Activated CD4-positive, alpha-beta T cell treated with anti-CD3 and anti-CD28 coated beads, Interleukin-2, amount 10 ng/mL, durations not matched to agents 7 days and 5 days (primary cell): ENCODE measurements at places on chromosomes 3 and 15.

GRCh38 chr3:48991851-48992545, 2.0 kb downstream of the P4HTM start:
- no peak for DNase-seq

DNA sequence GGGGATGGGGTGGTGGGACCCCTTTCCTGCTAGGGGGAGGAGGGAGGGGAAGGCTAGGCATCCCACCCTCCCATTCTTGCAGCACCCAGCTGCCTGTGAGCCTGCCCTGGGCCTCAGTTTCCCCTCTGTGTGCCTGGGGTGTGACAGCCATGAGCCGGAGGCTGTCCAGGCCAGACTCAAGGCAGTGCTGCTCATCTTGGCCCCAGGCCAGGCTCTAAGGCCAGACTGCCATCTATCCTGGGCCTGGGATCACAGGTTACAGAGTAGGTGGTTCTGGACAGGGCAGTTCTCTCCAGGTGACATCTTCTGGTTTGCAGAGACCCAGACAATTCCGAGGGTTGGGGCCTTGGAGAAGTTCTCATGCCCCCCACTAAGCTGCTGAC, 3.3 kb upstream of the VILL start:
- DNase-seq: no peak

- peak; percentile 99 for DNase-seq
These were observed at the start of gene TMF1 for GRCh38 chr3:69051756-69052471. TSS of gene TMF1 (minus strand) at chr3:69052333. CDS start at chr3:69052086, 247 bp downstream.

- no peak for DNase-seq
These were observed 9.3 kb downstream of the BCHE start for GRCh38 chr3:165827883-165828282.

DNA sequence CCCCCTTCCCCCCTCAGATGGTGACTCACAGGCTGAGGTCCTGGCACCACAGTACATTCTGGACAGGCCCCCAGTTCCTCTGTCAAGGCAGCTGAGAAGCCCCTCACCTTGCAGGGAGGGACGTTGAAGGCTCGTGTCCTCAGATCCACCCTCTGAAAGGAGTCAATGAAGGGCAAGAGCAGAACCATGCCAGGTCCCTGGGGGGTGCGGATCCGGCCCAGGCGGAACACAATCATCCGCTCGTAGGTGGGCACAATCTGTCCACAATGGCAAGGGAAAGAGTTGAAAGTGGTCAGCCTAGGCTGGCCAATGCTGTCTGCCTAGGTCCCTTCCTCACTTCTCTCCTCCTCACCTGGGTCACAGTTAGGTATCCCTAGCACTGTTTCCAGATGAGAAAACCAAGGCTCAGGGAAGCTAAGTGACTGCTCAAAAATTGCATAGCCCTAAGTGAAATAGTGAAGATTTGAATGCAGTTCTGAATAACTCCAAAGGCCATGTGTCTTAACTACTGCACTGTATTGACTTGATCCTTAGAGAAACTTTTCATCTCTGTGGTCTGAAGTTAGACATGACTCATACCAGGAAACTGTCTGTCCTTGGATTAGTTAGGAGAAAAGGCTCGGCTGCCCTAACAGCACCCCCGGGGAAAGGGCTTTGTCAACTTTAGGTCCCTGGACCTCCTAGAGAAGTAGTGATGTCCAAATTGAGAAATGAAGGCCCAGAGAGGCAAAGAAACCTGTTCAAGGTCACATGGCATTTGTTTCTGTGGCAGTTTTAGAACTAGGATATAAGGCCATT, 2.9 kb downstream of the STOML1 start:
- DNase-seq: no peak

DNA sequence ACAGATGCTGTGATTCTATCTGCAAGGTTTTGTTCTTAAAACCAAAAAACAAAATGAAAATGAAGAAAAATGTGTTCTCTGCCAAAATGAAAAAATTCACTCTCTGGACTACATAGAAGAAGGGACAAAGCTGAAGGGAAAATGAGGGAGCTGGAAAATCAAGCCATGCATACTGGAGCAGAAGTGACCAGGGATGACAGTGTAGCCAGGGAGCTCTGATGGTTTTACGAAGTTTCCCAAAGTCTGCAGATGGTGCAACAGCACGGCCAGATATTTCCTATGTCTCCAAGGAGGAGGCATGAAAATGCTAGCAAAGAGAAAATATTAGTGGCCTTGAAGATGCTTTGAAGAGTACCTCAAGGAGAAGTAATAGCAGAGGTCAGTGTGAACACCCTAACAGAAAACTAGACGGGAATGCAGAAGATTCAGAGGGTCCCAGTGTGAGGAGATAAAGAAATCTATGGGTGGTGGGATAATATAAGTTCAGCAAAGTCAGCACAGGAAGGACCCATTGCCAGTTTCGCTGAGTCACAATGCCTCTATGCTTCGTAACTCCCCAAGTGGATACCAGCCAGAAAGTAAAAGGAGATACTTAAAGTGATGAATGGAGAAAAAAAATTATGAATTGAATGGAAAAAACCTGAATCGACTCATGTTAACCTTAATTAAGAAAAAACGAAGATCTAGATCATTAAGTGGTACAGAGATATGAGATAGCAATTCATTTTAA, 39.0 kb upstream of the POMGNT2 start:
- DNase-seq: no peak

GRCh38 chr3:113794526-113794925, 44.1 kb upstream of the GRAMD1C start:
- DNase-seq: no peak

- no peak for DNase-seq
These were observed 216.7 kb upstream of the CFAP20DC start for GRCh38 chr3:59266551-59266950.

GRCh38 chr3:32841867-32842470, 24.2 kb downstream of the TRIM71 start:
- DNase-seq: no peak

DNA sequence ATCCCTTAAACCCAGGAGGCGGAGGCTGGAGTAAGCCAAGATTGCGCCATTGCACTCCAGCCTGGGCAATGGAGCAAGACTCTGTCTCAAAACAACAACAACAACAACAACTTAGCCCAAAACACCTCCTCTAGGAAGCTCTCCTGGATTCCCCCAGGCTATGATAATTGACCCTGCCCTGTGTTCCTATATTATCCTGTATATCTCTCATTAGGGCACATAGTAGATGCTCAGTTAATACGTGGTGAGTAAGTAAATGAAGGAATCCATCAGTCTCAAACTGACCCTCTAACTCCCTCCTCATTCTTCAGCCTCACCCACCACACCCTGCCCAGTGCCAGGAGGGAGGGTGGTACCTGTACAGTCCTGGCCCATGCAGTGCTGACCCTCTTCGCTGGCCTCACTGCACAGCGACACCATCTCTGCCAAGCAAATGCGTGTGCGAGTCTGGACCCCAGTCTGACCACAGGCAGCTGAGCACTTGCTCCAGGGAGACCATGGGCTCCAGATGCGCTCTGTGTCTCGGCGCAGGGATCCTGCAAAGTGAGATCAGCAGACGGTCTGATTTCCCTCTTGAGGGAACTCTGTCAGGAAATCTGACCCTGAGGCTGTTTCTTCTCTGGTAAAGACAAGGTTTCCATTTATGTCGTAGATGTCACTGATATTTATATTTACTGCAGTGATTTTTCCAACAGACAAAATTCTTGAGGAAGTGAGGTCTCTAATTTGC, 6.2 kb downstream of the CILP start:
- no peak for DNase-seq

DNA sequence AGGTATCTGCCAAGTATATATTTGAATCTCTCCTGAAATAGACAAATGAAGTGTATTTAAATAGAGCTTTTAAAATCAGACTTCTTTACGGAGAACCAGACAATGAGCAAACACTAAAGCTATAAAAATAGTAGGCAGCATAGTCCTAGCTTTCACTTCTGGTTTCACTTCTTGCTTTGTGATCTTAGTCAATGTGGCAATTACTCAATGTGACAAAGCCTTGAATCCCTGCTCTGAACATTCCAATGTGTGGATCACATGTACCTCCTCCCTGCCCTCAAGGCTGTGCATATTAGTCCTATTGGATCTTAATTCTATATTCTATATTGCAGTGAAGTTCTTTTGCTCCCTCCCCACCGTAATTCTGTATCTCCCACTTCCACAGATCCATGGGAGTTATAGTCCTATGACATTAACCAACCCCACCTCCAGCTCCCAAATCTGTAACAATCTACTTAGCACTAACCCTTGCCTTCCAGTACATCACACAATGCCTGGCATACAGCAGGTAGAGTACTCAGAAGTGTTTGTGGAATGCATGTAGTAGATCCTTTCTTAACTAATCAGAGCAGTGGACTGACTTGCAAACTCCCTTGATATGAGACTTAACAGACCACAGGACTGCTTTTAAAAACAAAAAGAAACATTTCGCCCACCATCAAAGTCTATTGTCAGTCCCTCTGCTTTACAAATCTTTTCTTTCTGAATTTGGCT, 24.3 kb upstream of the CP start:
- no peak for DNase-seq

DNA sequence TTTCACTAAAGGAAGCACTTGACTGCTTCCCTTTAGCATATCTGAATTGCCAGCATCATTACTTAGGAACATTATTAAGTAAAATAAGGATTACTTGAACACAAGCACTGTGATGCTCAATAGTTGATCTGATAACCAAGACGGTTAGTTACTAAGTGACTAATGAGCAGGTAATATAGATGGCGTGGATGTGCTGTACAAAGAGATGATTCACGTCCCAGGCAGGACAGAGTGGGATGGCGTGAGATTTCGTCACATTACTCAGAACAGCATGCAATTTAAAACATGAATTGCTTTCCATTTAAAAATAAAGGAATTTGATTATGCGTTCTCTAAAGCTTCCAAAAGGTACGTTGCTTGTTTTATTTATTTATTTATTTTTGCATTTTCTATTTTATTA, 240.0 kb upstream of the ARHGEF26 start:
- DNase-seq: no peak

- no peak for DNase-seq
These were observed 38.5 kb downstream of the HMCES start for GRCh38 chr3:129317014-129317771.
